ENCODE measurements at places on chromosomes 7 and 10.

DNA sequence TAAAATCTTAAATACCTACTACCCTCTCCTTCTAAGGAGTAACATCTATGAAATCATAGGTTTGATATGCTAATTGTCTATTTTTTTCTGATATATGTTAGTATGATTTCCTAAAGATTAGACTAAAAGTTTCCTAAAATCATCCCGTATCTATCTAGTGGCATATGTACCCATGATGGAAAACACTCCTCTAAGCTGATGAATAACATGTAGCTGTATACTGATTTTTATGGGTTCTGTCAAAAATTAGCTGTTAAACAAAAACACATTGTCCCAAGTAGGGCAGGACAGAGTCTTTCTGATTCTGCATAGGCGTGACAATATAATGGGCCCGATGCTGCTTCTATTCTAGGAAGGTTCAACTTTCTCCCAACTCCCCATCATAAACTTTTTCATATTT is 79.9 kb downstream of the ADAM22 start:
- DNase-seq: no peak

DNA sequence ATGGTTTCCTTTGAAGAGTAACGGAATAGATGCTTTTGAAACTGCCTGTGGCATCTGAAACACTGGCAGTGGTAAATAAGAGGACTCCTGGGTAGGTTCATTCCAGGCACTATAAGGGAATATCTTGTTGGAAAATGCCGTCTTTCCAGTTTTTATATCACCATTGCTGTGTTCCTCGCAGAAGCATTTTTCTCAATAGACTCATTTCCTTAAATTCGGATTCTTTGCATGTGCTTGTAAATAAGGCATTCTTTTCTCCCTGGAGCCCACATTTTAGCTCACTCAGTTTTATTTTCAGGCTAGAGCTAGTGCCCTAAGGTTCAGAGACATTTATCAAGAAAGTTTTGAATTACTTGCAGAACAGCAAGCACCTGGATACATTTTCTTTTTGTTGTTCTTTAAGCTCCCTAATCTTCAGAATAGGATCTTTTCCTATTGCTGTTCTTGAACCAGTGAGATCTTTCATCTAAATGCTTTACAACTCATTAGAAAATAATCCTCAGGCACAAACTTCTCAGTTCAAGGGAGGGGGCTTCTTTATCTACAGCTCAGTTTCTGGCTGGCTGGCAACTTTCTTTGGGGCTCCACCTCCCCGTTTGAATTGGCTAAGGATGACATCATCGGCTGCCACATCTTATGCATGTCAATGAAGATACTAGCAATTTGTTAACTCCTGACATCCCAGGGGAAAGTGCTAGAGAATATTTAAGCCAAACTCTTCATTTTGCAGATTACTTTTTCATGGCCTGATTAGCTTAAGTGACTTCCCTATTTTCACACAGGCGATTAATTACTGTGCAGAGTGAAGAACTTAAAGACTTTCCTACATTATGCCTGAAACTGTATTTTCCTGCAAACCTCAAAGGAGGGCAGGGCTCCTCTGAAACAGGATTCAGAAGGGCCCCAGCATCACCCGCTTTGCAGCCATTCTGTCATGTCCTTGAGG is 133.7 kb upstream of the RSU1 start:
- no peak for DNase-seq

DNA sequence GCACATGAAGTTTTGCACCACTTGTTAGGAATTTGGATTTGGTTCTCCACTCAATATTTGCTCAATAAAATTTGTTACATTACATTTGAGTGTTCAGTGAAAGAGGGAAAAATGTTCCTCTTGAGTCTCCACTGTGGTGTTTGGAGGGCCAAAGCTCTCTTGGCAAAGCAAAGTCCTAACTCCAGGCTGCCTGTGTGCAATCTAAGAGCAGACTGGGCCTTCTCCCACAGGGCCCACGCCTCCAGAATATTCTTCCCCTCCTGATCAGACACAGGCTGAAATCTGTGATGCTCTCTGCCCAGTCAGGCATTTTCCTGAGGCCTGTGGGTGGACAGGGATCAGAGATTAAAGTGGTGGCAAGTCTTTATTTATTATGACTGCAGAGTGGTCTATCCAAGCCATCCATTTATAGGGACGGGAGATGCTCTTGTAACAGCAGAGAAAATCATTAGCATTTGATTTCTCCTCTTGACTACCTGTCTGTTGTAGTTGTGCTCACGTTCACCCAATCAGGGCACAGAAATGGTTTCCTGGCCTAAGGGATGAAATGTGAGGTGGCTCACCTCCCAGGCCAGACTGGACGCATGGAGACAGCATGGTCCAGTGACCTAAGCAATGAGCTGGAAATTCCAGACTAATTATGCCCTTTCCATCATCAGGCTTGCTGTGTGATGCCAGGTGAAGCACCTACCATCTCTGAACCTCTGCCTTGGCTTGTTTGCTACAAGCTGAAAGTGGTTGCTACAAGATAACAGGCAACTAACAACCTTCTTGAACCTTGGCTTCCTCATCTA is 147.1 kb upstream of the NRBF2 start:
- DNase-seq: no peak

DNA sequence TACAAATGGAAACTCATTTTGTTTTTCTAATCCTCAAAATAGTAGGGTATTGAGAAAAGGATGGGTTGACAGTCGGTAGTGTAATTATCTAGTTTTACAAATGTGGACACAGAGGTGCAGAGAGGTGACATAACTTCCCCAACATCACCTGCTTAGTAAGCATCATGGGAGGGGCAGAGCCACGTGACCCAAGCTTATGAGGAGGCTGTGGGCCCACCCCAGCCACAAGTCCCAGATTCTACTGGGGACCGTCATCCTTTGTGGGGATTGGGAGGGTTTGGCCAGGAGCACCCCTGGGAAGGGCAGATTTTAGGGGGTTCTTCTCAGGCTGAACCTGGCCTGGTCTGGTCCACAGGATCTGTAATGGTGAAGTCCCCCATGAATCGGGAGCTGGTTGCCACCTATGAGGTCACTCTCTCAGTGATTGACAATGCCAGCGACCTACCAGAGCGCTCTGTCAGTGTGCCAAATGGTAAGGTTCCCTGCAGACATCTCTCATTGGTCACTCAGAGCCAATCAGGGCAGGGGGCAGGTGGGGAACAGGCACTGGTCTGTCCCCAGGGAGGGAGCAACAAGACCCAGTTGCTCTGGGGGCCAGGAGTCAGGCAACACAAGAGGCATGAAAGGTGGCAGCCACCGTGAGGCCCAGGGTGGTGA is 23.6 kb upstream of the VSIR start:
- no peak for DNase-seq

DNA sequence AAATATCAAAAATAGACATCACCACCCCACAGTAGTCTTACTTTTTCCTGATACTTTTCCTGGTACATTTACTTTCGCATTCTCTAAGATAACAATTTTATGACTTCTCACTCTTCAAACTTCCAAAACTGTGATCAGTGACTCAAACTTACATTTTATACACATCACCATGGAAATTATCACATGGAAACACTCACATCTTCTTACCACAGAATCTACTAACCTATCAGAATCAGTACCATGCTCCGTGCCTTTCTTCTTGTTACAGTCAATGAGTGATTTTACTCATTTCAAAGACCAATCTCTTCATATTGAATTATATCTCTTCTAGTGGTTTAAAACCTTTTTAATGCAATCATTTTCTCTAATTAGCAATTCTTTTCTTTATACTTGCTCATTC is 120.3 kb downstream of the PTEN start:
- DNase-seq: no peak

GRCh38 chr10:80203835-80204676 is 1.3 kb downstream of the ANXA11 start:
- DNase-seq: no peak
